ENCODE measurements at places on chromosomes 6 and 20.

DNA sequence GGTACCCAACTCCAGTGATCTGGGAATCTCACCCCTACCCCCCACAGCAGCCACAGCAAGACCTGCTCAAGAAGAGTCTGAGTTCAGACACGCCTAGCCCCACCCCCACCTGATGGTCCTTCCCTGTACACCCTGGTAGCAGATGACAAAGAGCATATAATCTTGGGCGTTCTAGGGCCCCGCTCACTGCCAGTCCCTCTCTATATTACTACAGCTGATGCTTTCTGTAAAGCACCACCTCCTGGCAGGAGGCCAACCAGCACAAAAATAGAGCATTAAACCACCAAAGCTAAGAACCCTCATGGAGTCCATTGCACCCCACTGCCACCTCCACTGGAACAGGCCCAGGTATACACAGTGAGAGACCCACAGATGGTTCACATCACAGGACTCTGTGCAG lies 42.3 kb upstream of the FAM210B start:
- no peak for DNase-seq

- DNase-seq, result no peak
Measured at GRCh38 chr6:78561015-78561414, 306.3 kb upstream of the IRAK1BP1 start.

DNA sequence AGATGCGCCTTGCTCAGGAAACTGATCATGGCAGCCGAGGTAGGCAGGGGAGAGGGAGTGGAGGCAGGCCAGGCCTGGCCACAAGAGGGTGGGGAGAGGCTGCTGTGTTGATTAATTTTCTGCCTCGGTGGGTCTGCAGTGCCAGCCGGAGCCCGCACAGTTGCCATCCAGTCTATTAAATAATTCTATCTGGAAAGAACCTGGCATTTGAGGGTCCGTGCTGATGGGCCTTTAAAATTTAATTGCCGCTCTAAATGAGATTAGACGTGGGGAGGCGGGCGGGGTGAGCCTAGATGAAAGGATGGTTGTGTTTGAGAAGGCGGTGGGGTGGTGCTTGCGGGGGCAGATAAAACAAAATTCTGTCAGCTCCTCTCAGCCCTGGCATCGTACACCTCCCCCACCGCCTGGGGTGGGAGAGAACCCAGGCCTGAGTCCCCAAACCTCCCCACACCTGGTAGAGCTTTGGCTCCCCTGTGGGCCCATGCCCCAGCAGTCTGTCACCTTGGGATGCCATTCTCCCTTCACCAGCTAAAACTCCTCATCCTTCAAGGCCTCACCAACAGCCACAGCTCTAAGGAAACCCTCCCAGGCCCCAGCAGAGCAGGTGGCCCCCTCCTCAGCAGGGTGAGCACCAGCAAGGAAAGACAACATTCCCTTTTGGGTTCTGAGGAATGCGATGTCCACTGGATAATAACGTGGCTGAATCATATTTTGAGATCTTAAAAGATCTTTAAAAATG lies 167.3 kb downstream of the GRM4 start:
- DNase-seq, result no peak

DNA sequence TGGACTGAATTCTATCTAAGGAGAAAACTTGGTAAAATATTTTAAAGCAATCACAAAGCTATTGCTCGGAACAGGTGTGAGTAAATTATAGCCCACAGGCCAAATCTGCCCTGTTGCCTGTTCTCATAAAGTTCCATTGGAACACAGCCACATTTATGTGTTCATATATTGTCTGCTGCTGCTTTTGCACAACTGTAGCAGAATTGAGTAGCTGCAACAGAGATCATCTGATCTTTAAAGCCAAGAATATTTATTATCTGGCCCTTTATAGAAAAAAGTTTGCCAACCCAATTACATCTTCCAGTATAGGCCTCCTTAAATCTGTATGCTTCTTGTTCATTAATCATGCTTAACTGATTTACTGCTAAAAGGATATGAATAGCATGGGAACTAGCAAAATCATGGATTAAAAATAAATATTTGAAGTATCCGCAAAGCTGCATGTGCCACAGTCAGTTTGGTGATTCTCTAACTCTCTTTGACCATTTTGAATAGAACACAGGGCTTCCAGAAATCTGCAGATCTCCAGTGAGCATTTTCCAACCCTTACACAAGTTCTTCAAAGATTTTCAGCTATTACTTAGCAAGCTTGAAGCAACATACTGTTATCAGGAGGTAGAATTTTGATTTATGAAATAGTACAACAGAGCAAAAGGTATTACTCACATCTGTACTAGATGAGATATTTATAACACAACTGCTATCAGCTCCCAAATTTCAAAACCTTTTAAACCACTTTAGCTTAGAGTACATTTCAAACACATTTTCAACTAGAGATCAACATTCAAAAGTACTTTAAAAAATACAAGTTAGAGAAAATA lies 312.6 kb upstream of the ID4 start:
- no peak for DNase-seq

DNA sequence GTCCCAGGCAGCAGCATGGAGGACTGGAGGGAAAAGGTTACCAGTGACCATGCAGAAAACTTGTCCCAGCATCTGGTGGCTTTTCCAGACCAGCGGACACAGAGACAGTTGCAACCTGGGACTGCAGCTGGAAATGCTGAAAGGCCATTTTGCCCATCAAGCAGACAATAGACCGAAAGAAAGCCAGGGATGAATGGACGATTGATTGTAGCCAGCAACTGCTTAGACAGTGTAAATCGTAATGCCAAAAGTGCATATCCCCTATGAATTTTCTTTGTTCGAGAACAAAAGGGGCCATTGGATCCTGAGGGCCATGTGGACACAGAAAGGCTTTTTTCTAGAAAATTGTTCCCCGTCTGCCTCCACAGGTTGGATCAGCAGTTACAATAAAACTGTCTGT lies 115.7 kb downstream of the MBOAT1 start:
- DNase-seq, result no peak

- no peak for DNase-seq
Measured at GRCh38 chr6:38387461-38387860, 252.3 kb downstream of the BTBD9 start.
